ENCODE measurements at places on chromosomes 7 and 10.

DNA sequence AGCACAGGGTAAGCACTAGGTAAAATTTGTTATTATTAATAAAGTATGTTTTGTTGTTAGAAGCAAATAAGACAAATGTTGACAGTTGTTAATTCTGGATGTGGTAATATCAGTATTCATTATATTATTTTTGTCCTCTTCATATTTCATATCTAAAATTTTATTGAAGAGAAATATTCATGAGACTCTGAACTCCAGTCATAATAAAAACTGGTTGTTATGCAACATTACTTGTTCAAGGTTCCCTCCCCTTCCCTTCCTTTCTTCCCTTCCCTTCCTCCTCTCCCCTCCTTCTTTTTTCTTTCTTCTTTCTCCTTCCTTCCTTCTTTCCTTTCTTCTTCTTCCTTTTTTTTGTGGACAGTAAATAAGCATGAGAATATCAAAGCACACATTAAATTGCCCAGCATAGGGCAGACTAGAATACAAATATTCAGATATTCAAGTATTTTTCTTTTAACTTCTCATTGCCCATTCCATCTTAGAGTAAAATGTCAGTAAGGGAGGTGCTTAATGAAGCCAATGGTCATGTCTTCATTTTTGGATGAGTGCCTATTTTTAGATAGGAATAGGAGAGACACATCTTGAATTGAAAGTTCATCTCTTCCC lies 245.0 kb downstream of the INHBA start:
- DNase-seq = no peak

DNA sequence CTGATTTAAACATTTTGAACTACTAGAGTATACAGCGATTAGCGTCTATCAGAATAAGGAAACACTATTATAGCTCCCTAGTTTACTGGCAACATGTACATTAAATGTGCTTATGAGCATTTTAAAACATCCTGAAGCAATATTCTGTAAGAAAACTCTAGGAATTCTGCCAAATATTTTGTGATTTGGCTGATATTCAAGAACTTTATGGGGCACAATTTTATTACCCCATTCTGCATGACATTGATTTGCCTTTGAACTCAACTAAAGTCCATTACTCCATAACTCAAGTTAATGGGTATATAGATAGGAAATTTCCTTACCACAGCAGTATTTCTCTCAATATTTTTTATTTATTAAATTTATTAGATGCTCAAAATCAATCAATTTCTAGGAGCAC lies 369.9 kb upstream of the KCND2 start:
- no peak for DNase-seq

DNA sequence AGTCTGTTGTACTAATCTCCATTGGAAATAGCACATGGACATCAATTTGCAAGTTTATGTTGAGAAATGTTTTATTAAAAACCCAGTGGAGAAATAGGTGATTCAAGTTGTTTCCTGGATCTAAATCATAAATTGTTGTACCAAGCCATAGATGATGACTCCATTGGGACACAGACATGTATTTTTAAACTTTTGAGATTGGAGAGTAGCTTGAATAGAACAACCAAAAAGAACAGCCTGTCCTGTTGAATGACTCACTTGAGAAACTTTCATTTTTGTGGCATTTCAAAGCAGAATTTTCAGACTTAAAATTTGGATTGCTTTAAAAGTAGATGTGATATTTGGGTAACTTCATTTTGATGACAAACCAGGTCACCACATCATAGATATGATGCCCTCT lies 197.5 kb downstream of the GPAM start:
- DNase-seq = no peak

GRCh38 chr7:11243739-11244138 lies 270.1 kb downstream of the PHF14 start:
- no peak for DNase-seq

DNA sequence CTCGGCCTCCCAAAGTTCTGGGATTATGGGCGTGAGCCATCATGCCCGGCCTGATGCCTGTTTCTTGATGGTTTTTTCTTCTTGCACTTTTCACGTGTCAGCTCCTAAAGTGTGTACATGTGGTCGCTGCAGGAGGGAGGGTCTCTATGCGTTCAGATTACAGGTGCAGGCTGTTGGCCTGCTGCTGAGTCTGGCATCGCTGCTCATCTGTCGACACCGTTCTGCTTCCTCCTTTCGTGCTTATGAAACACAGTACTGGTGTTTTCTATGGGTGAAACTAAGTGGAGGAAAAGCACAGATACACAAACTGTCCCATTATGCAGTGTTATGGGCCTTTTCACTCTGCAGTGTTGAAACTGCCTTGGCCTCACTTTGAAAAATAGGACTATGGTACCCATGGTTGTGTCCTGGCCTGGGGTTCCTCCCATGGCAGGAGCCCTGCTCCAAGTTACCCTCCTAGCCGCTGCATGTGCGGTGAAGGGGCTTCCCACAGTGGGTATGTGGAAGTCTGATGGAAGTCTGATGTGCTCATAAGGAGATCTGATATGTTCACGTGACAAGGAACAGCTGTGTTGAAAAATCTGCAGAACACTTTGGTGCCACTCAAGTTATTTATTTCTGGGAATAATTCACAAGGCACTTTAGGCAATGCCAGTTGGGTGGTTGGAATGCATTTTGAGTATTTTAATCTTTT lies 23.5 kb downstream of the OGDH start:
- no peak for DNase-seq

DNA sequence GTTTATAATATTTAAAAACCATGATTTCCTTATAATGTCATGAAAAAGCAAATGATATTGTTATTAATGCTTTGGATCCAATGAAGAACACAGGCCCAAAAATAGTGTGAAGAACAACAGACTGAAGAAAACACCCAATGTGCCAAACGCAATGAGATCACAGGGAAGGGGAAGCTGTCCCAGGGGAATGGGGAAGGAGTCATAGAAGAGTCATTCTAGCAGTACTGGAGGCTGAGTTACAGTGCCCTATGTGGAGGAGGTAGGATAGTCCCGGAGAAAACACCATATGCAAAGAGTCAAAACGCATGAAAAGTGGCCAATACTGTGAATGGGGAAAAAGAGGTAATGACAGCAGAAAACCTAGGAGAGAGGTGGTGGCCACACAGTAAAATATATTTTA lies 50.9 kb downstream of the TPK1 start:
- no peak for DNase-seq

DNA sequence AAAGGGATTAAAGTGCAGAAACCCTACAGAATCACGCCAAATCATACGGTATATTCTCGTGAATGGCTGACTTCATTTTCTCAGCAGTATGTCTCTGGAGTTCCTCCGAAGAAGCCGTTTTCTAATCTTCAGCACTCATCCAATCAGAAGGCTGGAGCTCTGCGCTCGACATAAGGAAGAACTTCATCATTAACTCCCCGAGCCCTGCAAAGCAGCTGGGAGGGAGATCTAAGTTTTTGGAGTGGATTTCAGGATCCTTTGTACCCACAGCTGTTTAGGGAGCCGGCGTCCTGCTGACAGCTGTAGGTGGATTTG lies 40.7 kb upstream of the SDK1 start:
- DNase-seq = no peak

GRCh38 chr7:19677180-19677579 lies 31.7 kb downstream of the POLR1F start:
- no peak for DNase-seq

GRCh38 chr10:75404815-75405597 lies 3.4 kb upstream of the ZNF503 start:
- DNase-seq = no peak

GRCh38 chr10:42956045-42956444 lies 120.8 kb upstream of the RET start:
- DNase-seq = no peak

- DNase-seq = no peak
Measured at GRCh38 chr10:128985036-128985435, 482.0 kb upstream of the MGMT start.

DNA sequence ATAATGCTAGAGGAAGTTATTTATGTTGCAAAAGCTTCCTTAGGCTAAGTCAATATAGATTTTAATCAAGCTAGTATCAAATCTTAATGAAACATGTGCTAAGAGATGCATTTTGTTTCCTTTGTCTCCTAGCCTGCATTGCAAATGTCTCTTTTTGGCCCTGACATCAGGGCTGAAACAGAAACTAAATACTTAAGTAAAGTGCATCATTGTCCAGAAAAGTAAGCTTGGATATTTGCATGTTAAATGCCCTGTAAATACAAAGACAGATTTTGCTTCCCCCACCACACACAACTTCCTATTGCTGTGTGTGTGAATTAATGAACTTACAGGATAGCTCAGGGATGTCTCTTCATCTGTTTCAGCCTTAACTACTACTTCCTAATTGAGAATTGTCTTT lies 10.0 kb upstream of the STAMBPL1 start:
- no peak for DNase-seq

- no peak for DNase-seq
Measured at GRCh38 chr10:46094931-46095750, 49.1 kb upstream of the MSMB start.

DNA sequence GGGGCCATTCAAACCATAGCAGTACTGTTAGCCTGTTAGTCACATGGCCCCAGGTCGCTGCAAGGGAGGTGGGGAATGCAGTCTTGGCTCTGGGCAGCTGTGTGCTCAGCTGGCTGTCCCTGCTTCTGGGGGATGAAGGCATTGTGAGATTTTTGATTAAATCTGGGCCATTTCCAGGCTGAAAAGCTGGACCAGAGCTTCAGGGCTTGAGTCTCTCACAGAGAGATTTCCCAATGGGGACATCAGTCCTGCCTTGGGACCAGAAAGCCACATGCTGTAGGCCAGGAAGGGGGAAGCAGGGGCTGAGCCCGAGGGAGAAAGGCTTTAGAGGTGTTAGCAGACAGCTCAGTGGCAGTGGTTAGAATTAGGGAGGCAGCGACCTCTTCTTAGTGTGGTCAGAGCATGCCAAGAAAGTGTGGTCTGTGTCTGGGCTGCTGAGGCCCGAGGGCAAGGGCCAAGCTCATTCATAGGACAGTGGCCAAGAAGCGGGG lies 33.6 kb downstream of the PALD1 start:
- no peak for DNase-seq

DNA sequence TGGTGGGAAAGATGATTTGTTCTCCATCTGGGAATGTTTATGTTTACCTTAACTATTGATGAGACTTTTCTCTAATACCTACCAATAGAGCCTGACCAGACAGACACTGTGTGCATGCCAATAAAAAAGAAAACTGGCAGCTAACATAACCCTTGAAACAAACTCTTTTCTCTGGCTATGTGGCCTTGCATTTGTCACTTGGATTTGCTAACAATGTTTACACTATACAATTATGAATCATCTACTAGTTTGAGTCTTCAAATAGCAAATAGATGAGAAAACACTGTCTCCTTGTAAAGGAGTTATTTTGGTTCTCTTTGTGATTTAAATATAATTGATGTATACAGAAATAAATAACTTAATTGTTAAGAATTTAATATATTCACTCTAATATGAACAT lies 273.1 kb downstream of the SEMA3D start:
- DNase-seq = no peak

- DNase-seq = no peak
Measured at GRCh38 chr10:110076559-110077318, 69.0 kb downstream of the ADD3 start.

- DNase-seq = no peak
Measured at GRCh38 chr7:150357270-150357669, 11.4 kb upstream of the REPIN1 start.
